ENCODE measurements at places on chromosomes 16 and 17.
A peak's percentile ranks its signal among the peaks of the same experiment; 100 is the strongest.

DNA sequence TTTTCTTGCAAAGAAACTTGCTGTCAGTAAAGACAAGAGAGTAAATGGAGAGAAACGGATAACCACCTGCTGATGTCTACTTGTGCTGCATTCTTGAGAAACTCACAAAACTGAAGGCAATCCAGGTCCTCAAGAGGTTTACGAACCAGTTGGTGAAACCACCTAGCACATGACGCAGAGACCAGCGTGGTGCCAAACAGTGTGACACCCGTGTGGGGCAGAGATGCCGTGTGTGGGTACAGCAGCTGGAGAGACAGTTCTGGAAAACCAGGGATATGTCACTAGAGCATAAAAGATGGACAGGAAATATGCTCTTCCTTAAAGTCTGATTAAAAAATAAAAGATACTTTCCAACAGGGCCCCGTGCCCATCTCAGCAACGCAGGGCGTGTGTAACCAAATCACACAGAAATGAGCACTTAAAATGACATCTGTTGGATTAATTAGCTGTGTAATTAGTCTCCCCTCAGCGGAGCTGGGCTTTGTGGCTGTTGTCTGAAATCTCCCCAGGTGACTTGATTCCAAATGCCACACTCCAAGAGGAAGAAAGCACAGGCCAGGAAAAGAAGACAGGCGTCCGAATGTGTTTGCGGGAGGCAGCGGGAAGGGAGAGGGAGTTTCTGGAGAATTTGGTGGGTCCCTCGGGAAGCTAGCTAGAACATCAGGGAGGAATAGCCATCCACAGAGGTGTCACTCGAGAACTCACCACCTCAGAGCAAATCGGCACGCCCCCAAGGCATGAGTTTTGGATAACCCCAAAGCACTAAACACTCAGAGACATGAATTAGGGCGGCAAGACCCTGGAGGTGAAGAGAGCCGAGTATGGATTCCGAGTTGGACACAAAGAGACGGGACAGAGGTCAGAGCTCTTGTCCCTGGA lies 109.8 kb downstream of the ZFHX3 start:
- DNase-seq, result no peak

- DNase-seq, result peak; percentile 86
Measured at GRCh38 chr17:42680331-42680808, 1.3 kb downstream of the CCR10 start.

GRCh38 chr16:17963185-17963836 lies 373.2 kb downstream of the NPIPA8 start:
- DNase-seq, result no peak

- DNase-seq, result no peak
Measured at GRCh38 chr17:13067629-13068303, 49.9 kb upstream of the ELAC2 start.

- DNase-seq, result no peak
Measured at GRCh38 chr16:14321542-14321941, 250.4 kb downstream of the MRTFB start.

GRCh38 chr16:561957-562938 lies 2.1 kb downstream of the PRR35 start:
- DNase-seq, result no peak

DNA sequence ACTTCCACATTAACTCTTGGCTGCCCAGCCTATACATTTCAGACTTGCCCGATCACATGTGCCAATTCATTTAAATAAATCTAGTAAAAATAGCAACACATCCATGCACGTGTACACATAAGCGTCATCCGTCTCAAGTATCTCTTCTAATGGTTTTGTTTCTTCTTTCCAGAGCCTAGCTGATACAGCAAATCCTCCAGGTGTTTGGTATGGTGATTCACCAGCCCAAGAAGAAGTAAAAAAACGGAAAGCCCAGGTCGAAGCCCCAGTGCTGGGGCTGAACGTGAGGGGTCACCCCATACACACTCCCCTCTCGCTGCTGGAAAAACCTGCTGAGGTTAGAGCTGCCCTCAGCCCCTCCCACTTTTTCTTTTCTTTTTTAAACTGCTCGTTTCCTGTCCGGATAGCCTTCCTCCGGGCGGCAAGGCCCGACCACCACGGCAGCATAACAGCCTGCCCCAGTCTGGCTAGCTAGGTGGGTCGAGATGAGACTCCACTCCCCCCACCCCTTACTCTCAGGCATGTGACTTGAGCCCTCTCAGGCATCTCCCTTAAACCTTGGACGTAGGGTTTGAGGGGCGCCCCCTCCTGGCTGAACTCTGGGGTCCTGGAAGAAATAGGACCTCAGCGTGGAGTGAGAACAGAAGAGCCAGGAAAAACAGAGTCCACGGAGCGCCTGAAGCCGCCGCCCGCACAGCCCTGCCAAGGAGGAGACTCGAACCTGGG lies 13.9 kb upstream of the OR1F1 start:
- peak; percentile 68 for DNase-seq

DNA sequence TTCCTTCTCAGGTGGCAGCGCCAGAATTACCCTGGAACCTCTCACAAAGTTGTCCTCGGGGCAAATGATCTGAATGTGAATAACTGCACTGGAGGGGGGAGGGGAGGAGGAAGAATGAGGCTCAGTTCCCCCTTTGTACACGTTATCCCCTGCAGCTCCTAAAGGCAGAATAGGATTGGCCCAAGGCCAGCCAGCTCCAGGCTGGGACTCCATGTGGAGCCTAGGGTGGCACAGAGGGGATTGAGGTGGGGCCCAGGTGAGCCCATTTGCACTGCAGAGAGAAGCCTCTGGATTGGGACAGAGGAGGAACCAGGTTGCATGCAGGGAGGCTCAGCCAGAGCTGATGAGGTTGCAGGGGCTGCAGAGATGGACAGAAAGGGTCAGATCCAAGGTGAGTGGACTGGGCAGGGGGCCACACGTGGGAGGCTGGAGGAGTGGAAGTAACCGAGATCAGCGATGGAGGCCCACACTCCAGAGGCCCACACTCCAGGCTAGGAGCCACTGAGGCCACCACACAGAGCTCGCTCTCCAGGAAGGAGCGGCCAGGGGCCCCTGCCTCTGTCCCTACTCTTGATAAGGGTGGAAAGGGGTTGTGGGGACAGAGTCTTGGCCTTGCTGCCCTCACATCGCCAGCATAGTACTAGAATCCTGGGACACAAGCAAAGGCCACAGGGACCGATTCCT lies 78.6 kb downstream of the RBFOX3 start:
- no peak for DNase-seq

DNA sequence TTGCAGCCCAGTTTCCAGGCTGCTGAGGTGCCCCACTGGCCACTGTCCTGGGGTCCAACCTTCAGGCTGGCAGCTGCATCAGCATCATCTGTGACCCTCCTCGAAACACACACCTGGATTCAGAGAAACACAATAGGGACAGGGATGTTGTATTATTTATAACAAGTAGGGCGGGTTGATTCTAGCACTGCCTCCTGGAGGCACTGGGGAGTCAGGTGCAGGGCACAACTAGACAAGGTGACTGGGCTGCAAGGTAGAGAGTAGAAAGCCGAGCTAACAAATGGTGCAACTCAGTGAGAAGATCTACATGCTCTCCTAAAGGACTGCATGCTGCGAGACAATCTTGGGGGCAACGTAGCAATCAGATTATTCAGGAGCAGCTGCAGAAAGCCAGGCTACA lies 317.3 kb downstream of the SLC39A11 start:
- peak; percentile 45 for DNase-seq

DNA sequence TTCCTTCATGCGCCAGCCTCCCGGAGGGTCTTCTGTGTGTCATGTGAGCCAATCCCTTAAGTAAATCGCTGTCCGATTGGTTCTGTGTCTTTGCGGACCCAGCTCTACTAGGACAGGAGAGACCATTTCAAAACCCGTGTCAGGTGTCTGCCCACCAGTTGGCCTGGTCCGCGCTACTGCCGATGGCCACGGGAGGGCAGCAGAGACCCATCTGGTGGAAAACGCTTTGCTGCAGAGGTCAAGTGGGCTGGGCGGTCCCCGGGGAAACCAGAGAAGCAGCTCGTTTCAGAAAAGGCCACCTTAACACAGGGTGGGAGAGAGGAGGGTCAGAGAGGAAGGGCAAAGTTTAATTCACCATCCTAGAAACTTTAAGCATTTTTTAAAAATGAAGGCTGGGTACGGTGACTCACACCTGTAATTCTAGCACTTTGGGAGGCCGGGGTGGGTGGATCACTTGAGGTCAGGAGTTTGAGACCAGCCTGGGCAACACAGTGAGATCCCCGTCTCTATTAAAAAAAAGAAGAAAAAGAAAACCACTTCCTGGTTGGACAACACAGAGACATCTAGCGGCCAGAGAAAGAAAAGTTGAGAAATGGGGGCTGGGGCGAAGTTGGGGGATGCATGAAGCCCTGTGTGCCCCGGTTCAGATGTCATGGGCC lies 2.8 kb upstream of the CIBAR2 start:
- peak; percentile 86 for DNase-seq

DNA sequence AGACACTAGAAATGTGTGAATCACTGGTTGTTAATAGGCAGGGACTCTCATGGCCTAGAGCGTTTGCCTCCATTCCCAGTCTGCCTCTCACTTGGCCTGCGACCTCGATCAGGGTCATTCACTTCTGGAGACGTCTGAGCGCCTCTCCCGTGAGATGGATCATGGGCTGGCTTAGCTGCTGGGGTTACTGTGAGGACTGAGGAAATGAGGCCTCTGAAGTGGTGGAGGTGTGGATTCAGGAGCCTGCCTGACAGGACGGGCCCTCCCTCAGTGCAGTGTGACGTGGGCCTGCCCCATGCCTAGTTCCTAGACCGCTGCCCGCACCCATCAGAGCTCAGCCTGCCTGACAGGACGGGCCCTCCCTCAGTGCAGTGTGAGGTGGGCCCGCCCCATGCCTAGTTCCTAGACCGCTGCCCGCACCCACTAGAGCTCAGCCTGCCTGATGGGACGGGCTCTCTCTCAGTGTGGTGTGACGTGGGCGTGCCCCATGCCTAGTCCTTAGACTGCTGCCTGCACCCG lies 61.9 kb downstream of the BANP start:
- DNase-seq, result no peak

GRCh38 chr16:18782697-18783429 lies 7.3 kb downstream of the RPS15A start:
- DNase-seq, result no peak

DNA sequence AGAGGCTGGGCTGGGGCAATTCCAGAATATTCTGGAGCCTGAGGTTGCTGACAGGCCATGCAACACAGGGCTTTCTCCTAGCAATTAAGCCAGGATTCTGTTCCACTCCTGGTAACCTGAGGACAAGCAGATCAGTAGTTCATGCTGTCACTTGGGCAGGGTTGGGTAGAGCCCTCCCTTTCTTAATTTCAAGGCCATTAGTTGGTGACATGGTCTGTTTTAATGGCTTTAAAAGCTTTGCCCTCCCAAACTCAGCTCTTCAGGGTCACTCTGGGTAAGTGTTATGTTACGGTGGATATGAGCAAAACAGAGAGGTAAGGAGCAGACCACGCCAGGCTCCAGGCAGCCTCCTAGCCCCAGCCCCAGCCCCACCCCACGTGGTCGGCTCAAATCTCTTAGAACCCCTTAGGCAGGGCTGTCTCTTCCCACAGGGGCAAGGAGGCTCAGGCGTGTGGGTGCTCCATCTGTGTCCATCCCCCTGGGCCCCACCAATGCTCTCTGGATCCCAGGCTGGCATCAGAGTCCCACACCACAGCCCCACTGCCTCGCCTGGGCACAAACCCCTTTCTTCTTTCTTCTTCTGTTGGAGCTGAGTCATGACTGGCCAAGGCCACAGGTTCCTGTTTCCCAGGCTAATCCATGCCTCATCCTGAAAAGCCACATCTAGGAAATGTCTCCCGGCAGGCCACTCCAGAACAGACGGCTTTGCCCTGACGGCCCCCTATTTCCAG lies 27.5 kb downstream of the CEP295NL start:
- peak; percentile 56 for DNase-seq

DNA sequence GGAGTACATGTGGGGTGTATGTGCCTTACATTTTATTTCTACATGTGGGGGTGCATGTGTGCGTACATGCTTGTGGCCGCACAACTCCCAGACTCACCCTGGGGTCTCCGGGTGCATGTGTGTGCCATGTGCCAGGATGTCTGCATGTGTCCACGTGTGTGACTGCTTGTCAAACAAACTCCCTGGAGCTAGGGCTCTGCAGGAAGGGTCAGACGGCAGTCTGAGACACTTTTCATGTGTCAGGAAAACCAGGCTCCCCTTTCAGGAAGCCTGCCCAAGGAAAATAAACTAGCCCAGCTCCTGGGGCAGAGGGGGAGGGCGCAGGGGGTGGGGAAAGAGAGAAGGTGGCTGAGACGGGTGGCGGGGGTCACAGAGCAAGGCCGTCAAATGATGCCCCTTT lies 44.7 kb downstream of the FZD2 start:
- DNase-seq, result no peak

DNA sequence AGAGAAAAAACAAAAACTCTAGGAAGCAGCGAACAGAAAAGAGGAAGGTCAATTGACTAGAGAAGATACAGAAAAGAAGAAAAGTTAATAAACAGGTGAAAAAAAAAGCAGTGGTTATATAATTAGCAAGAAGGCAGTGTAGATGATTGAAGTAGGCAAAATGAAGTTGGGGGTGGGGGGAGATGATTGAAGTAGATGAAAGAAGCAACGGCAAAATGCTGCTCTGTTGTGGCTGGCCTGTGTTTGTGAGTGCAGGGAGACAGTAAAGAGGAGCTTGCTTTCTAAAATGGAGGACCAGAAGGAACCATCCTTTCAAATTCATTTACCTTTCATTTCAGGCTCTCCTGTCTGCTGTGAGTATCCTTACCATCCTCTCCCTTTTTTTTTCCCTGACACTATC lies 3.6 kb downstream of the EVI2B start:
- DNase-seq, result no peak

DNA sequence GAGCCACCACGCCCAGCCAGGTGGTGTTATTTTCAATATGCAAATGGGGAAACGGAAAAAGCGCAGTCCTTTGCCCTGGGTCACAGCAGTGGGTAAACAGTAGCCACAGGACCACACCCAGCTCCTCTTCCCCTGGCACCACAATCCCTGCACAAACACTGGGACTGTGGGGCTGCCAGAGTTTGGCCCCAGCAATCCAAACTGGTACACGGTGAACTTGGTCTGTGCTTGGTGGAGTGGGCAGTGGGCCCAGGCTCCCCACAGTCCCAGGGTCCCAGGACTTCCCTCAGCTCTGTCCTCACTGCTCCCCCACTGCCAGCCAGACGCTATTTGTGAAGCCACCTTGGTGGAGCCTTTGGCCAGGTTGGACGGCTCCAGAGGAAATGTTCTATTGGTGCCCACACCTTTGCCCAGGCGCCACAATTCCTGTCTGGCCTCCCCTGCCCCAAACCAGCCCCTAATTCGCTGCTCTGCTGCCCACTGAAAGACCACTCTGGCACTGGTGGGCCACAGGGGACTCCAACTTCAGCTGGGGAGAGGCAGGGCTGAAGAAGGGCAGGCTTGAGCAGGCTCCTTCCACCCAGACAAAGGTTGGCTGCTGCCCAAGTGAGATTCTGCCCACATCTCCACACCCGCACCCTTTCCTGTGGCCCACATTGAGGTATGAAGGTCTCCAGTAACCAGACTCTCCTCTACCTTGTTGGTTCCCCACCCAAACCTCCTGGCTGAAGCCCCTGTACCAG lies 2.1 kb downstream of the CHAD start:
- DNase-seq, result no peak

DNA sequence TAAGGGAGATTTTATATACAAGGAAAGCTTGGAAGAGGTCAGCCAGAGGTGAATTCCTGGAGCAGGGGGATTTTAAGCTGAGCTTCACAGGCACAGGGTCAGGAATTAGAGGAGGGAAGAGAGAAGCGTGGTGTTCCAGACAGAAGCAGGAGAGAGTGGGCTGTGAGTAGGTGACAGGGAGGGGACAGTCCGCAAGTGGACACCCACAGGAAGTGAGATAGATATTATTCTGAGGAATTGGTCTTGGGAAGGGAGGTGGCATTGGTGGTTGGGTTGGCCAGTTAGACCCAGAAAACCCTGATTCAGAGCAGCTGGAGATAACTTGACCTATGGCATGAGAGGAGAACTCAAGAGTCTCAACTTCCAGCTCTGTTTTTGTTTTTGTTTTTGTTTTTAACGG lies 14.7 kb downstream of the PHB1 start:
- no peak for DNase-seq

- no peak for DNase-seq
Measured at GRCh38 chr16:84459533-84459894, 44.9 kb downstream of the MEAK7 start.

Measured in SK-N-DZ (cell line).